ENCODE measurements at places on chromosomes 12 and 14. TPM values are rescaled to one million over a fixed set of nuclear protein-coding genes. Genes with fewer than 3 reads are reported as not detected.

GRCh38 chr12:19031032-19031431 is 98.5 kb upstream of the PLEKHA5 start:
- no peak for DNase-seq

The KLHL33 gene
- 0.22 TPM for total RNA-seq

DNA sequence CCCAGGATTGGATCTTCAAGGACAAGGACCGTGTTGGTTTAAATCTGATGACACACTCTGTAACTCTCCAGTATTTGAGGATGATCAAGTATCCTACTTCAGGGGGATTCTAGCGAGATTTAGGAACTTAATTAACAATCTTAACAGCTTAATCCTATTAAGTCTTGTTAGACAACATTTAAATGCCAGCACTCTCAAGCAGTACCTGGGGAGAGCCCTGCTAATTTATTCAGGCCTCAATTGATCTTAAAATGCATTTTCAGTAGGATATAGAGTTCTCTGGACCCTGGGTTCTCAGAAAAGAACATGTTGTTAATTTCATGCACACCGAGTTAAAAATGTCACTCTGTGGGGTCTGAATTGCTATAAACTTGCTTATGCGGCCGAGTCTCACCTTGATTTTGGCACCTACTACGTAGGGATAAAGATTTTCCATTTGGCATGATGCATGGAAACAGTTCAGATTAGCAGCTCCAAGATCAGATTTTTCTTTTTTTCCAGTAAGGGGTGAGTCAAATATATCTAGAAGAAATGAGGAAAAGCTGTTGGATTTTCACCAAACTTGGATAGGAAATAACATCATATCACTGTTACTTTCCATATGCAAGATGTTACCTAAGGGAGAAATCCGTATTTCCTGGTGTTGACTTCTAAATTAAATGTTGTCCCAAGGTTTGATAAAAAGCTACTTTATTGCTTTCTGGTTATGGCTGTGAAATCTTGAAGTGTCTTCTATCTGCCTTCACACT is 76.1 kb downstream of the SLC24A4 start:
- no peak for DNase-seq

The OTX2 gene
- not detected for total RNA-seq

GRCh38 chr14:70188659-70189455 is at the start of gene SLC8A3:
Gene SLC8A3, minus strand, starts transcription at chr14:70188951. Its CDS starts 20,529 bp downstream, at chr14:70168422.
- DNase-seq: peak; percentile 69

The TOMM20L gene
- not detected for total RNA-seq

DNA sequence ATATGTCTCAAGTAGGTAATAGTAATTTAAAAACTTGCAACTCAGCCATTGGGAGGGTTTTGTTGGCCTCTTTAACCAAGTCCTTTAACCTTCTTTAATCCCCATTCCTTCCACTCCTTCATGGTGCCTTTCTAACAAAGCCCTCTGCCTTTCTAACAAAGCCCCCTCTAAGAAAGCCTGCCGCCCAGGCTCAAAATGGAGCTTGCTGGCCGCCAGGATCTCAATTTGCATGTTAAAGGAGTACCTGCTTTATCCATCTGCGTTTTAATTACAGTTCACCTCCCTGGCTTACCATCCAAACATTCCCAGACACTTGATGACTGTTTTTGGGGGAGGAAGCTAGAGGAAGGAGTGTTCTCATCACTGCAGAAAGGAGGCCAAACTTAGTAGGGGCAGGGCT is 183.4 kb downstream of the PTPN11 start:
- DNase-seq: no peak
